ENCODE measurements at places on chromosomes 13 and 19.

DNA sequence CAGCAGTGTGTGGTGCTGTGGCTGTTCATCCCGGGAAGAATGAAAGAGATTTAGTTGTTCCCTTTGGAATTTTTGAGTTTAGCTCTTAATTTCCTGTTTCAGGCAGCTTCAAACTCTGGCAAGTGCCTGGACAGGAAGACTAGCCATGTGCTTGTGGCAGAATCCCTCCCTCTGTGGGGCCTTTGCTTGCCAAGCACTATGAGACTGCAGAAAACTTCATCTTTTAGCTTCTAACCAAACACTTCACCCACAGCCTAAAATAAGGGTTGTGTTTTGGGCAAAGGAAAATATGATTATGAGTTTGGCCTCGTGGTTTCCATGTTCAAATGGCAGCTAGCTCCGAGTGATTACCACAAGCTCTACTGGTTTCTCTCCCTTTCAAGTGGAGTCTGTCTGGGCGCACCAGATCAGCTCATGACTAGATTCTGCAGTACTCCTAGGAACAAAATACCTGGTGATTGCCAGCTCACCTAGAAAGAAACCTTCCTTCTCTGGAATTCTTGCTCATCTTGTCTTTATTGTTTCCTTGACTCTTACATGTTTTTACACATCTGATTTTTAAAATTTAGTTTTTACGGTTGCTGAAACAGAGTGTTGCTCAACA, 707.5 kb downstream of the SLITRK6 start:
- no peak for DNase-seq

- DNase-seq, result no peak
Measured at GRCh38 chr19:1156830-1157615, 17.0 kb downstream of the SBNO2 start.

DNA sequence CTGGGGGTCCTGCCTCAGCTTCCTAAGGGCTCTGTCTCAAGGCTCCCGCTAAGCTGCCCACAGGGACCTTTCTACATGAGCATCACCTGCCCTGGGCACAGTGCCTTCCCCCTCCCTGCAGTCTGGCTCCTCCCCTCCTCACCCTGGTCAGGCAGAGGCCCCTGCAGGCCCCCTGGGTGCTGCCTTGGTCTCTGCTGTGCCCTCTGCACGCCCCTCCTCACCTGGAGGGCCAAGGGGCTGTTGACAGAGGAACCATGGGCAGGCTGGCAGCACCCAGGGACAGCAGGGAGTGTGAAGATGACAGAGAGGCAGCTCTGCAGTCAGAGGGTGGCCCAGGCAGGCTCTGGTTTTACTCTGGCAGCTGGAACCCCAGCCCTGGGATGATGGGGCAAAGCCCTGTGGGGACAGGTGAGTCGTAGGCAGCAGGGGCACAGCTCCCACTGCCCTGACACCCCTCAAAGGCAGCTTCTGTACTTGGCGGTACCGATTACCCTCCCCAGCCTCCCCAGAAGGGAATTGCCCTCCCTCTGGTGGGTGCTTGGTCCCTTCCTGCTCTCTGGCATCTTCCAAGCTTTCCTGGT, 43.1 kb downstream of the SUGP2 start:
- DNase-seq, result no peak

DNA sequence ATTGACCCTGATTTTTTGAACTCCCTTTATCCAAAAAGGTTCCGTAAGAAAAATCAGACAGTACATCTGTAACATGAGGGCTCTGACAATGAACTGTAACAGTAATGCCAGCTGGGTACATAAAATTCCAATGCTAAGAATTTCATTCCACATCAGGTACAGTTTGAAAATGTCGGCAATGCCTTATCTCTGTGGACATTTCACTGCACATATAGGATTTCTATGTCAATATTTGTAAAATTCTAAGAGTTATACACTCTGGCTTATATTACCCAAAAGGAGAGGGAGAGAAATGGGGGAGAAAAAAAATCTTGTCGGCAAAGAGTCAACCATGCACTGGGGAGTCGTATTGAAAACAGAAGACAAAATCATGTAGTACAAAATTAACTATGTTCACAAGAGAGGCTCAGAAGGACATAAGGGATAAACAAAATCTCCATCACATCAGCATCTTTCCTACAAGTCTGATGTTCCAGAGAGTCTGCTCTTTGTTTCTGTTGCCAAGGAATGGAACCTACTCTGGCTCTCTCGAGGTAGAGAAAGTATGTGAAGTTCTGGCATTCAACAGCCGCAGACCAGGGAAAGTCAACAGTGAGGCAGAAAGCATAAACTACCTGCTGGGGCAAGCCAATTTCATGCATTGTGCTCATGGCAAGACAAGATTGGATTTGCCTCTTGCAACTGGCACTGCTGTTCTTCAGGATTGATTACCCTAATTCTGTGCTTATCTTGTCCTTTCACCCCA, 72.4 kb downstream of the STARD13 start:
- no peak for DNase-seq

- peak; percentile 52 for DNase-seq
Measured at GRCh38 chr13:110593430-110594130, 21.8 kb upstream of the NAXD start.

DNA sequence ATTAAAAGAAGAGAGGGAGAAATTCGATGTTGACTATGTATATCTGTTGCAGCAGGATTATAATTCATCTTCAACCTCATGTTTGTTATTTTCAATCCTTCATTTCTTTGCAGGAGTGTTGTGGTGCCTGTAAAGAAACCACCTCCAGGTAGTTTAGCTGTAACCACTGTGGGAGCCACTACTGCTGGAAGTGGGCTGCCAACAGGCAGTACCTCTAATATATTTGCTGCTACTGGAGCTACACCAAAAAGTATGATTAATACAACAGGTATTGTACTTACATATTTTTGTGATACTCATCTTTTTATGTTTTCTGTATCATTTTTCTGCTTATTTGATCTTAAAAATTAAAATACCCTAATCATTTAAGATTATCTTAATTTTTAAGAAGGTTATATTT, 266.5 kb downstream of the NBEA start:
- DNase-seq, result peak; percentile 3

DNA sequence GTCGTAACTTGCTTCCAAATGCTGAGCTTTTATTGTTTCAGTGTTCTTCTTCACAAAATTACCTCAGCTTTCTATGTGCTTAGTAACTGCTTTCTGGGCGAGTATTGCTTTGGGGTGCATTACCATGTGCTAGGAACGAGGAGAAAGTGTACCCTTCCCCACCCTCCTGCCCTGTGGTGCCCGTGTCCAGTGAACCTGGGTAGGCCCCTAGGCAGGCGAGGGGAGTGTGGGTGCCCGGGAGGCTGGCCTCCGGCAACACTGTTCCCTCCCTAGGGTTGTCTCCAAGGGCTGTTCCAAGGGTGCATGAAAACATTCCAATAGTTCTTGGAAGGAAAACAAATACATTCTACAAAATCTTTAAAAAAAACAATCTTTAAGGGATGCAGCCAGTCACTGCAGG, 216.5 kb upstream of the SOX1 start:
- DNase-seq, result no peak

DNA sequence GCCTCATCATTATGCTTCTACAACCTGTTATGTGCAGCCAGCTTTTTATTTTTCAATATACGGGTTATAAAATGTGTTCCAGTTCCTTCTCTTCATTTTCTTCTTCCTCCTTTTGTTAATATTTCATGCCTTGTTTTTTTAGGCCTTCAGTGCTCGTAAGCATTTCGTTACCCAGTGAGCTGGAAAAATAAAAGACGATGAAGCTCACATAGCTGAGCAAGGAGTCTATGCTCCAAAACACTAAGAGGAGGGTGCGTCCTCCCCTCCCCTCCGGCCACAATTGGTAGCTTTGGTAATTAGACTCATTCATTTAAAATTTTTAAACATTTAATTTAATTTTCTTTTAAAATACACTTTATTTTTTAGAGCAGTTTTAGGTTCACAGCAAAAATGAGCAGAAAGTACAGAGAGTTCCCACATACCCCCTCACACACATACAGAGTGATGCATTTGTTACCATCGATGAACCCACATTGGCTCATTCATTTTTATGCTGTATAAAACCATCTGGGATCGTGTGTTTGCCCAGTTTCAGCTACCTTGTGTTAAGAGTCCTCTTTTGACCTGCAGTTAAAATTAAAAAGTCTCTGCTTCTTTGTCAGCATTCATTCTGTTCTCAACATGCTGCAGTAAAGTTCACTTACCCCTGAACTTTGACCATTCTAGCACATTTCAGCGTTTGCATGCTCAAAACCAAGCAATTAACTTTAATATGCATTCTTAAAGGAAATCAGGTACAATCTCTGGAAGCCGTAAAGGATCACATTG, 223.9 kb downstream of the LACC1 start:
- DNase-seq, result no peak

- DNase-seq, result no peak
Measured at GRCh38 chr19:39603825-39604224, 1.5 kb downstream of the LGALS13 start.

GRCh38 chr13:74200081-74200480, 65.9 kb upstream of the KLF12 start:
- DNase-seq, result peak; percentile 82

DNA sequence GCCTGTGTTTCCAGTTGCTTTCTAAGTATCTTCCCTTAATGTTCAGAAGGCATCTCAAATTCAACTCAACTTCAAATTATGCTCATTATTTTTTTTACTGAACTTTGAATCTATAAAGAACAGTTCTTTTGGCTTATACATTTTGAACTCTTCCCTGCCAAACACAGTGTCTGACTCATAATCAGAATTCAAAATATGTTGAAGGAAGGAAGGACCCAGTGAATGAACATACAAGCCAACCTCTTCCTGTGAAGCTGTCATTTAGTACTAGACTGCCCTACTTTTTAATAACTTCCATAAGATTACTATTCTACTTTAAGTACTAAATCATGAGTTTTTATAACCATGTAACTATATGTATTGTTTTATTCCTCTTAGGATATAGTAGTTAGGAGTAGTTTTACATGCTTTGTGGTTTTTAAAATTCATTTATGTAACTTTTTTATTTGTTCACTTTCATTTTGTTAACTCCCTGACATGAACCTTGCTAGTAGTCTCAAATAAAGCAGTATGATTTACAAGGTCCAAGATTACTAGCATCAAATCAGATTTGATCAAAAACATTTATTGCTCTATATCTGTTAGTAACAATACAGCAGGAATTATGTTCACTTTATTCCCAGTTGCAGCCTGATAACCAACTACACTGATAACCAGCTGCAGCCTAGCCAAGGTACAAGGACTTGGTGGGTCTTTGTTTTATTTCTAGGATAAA, 6.4 kb downstream of the NUDT15 start:
- DNase-seq, result peak; percentile 76

DNA sequence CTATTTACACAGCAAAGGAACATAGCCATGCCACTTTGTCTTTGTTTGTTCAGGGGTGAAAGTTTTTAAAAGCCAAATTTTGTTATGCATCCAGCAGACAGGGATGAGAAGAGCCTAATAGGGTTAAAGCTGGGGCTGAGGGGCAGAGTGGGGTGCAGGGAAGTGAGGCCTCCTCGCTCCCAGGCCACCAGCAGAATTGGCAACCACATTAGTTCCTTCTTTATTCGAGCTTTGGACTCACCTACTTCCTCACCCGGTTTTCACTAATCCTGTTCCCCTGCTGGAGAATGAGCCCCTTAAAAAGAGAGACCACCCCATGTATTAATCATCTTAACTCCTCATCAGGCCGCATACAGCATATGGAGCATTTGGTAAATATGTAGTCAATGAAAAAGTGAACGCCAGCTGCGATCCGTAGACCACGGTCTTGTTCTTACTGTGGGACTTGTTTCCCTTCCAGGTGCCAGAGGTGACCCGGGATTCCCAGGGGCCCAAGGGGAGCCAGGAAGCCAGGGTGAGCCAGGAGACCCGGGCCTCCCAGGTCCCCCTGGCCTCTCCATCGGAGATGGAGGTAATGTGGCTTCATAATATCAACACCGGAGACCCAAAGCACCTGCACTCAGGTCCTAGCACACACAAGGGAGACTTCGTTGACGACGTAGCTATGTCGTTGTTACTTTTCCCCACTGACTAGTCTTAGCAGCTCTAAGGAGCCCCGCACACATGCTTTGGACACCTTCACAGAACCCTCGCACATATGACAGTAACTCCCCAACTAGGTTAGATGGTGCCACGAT, 112.1 kb downstream of the RAB20 start:
- DNase-seq, result no peak

DNA sequence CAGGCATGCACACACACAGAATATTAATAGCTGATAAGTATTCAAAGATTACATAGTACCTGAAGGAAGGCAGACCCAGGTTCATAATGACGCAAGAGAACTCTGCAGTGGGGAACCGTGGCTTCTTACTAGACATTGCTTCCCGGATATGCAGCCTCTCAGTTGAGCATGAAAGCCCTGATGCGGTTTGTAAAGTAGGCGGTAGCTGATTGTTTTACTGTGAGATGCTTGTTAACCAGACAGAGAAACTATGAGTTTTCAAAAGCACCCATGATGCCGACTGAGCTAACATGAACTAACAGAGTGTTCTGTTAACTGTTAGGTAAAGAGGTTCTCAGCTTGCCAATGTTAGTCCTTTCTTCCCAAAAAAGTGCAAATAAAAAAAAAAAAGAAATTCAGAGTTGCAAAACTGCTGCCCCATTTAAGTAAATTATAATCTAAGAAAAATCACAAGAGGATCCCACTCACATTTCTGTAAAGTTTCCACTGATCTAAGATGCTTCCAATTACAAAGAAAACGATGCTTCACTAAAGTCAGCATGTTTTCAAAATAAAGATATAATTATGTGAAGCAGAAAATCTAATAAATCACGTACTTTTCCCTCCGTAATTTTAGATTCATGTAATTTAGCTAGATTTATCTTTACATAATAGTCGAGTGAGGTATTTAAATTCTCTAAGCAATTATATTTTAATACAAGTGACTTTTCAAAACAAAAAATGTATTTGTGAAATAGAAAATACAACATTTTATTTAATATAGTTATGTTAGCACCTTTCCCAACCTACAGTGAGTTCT, 2.2 kb downstream of the FLT1 start:
- DNase-seq, result no peak

DNA sequence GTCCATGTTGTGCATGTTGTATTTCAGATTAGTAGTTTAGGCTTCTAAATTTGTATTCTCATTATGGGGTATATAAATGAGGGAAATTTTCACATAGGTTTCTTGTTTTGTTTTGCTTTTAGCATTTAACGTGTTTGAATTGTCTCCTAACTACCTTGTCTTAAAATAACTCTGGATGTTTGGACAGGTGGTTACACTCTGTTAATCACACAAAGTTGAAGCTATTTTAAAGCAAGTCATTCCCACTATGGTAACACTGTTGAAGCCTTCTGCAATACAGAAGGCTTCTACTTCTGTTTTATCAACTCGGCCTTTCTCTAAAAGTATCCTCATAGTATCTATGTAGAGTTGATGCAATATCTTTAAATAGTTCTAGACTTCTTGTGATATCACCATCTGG, 245.3 kb upstream of the HTR2A start:
- no peak for DNase-seq

GRCh38 chr19:5080809-5081208, 111.9 kb downstream of the KDM4B start:
- no peak for DNase-seq

- DNase-seq, result peak; percentile 87
Measured at GRCh38 chr19:33376423-33376822, 2.9 kb downstream of the CEBPG start.

- DNase-seq, result no peak
Measured at GRCh38 chr19:51110666-51110971, 2.4 kb upstream of the CTU1 start.

- DNase-seq, result no peak
Measured at GRCh38 chr13:110638814-110639806, 23.8 kb downstream of the NAXD start.

Data from fibroblast of skin of abdomen (primary cell).